MV-4-11 (cell line): ENCODE measurements at places on chromosomes 6 and 20.

DNA sequence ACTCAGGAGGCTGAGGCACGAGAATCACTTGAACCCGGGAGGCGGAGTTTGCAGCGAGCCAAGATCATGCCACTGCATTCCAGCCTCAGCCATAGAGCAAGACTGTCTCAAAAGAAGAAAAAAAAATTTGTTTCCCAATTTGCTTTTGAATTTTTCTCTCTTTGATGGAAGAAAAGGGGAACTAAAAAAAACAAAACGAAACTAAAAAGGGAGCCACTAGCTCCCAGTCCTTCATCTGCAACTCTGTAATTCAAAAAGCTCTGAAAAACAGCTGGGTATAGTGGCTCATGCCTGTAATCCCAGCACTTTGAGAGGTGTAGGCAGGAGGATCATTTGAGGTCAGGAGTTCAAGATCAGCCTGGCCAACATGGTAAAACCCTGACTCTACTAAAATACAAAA is 9.5 kb downstream of the OVOL2 start:
- peak; percentile 90 for DNase-seq

DNA sequence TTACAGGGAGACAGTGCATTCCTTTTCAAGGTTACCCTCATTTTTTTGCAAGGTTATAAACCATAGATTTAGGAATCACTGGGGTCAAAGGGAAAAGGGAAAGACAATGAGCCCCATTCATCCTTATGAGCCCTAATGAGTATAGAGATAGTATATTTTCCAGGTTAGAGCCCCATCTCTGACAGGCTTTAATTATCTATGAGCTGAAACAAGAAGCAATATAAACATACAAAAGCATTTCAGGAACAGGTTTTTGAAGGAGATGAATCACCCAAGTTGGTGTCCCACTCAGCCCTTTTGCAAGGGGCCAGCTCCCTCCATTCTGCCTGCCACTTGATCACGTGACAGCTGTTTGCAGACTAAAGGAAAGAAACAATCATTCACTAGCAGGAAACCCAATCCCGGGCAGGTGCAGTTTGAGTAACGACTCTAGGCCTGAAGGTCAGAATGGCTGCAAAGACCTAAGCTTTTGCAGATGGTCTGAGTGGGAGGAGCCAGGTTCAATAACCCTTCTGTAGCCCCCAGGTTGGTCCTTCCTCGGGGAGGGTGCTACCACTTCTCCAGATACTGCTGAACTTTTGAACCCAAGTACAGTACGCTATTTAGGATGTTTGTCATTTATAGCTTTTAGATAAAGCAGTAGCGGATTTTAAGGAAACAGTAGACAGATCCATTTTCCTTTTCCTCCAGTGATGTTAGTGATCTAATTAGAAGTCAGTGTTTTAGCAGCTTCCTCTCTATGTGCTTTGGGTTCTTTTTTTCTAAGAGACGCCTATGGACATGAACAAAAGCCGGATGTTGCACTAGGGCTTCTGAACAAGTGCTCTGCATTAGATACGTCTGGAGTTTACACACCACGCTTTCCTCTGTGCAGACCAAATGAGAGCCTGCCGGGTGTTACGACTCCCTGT is 253.2 kb downstream of the SOX4 start:
- peak; percentile 77 for DNase-seq

GRCh38 chr20:51732096-51732791 is 35.9 kb downstream of the ATP9A start:
- DNase-seq, result peak; percentile 40

GRCh38 chr6:170027647-170028043 is 263.2 kb downstream of the DLL1 start:
- no peak for DNase-seq

DNA sequence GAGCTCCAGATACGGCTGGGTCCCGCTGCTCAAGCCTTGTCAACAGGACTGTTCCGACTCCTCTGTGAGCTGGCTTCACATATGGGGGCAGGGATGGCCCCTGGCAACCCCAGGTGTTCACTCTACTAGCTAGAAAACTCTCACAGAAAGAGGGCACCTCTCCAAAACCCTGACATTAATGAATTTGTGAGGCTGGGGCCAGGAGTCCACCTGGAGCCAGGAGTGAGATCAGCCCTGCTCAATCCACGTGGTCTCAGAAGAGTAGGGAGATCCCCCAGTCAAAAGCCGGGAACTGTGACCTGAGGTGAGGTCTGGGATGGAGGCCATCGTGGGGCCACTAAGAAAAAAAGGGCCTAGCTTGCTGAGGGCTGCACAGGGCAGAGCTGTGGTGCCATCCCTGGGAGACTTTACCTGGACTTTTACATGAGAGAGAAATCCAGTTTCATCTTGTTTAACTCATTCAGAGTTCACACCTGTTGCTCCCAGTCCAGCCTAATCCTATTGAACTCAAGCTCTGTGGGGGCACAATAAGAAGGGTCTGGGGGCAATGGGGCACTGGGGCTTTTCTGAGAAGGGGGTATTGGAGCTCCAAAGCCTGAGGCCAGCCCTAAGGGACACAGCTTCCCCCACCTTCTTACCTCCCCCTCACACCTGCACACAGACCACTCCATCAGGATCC is 144.3 kb upstream of the MLN start:
- DNase-seq, result no peak

GRCh38 chr6:53691252-53691651 is 25.7 kb upstream of the KLHL31 start:
- no peak for DNase-seq

GRCh38 chr6:10175362-10175761 is 239.5 kb downstream of the TFAP2A start:
- DNase-seq, result no peak

- peak; percentile 85 for DNase-seq
Measured at GRCh38 chr6:158910484-158911440, 89.2 kb downstream of the RSPH3 start.

GRCh38 chr6:129500958-129501739 is 208.8 kb downstream of the ARHGAP18 start:
- peak; percentile 46 for DNase-seq

GRCh38 chr6:165481921-165482320 is 172.5 kb upstream of the C6orf118 start:
- no peak for DNase-seq

GRCh38 chr6:121823437-121823851 is 388.0 kb downstream of the GJA1 start:
- no peak for DNase-seq

GRCh38 chr6:49890988-49891387 is 24.7 kb upstream of the CRISP1 start:
- DNase-seq, result no peak
